ENCODE measurements at places on chromosomes 1 and 21.

DNA sequence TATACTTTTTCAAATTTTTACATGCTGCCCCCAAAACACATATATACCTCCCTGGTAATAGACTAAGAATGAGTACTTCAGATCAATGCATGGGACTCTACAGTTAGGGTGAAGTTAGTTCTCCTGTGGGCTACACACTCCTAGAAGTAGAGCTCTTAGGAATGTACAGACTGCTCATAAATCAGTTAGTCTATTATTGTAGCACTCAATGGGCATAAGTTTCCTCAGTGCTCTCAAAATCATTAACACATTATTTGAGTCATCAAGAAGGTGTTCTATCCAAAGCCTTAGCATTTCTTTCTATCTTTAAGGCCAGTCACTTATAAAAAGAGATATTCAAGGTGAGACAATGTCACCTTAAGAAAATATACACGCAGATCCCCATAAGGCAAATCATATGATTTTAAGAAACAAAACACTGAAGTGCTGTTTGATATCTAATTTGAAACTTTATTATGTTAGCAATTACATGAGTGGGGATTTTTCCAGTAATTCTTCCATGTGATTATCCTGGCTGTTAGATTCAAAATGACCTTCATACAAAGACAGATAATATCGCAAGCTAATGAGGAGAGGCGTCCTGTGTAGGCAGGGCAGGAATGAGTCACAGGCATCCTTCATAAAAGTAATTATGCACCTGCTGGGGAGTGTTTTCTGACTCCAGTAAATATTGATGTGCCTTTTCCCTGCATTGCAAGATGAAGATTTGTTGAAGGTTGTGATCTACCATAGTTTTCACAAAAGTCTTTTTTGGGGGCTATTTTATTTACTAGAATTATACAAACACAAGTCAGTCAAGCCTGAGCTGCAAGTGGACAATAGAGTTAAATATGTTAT is 167.2 kb upstream of the ATP1B1 start:
- DNase-seq, result no peak

GRCh38 chr21:40152476-40152875 is 285.2 kb downstream of the PCP4 start:
- DNase-seq, result no peak

DNA sequence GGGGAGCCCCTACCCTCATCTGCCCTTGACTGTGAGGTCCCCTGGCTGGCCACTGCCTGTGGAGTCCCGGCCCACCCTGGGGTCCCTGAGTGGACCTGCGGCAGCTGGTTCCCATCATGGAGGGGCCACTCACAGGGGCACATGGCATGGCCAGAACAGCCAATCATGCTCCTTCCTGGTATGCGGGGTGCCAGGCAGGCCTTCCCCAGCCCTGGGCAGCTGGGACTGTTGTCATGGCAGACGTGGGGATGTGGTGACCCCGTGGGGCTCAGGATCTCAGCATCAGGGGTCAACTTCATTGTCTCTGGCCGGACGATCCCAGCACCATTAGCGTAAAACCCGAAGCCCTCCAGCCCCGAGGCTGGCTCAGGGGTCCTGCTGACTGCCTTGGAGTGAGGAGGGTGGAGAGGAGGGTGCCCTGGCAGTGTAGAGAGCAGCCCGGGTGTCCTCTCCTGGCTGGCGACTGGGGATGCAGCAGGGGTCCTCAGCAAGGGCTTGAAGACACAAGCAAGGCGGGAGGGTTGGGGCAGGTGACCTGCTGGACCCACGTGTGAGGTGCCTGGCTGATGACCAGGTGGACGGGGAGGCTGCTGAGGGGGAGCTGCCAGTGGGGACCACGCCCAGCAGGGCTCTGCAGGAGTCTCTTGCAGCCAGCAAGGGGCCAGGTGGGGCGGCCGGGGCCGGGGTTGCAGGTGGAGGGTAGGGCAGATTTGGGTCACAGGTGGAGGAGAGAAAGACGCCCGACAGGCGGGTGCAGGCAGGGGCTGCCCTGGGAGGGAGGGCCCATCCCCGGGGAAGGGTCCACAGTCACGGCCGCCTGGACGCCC is 45.1 kb downstream of the TRIM11 start:
- DNase-seq, result no peak

- DNase-seq, result no peak
Observed at GRCh38 chr1:208928349-208929010, 655.0 kb upstream of the CAMK1G start.

DNA sequence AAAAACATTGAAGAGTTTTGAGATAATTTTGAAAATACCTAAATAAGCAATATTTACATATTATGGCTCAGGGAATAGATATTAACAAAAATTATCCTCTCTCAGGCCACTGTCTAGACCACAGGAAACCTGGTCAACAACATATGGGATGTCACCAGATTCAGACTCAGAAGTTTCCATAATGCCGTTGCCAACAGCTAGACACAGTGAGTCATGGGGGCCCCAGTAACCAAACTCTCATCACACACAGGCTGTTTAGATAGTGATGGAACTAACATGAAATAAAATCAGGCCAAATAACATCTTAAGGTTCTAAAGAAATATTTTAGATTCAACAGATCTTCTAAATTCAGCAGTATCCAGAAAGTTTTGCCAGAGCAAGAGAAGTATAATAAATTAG is 681.7 kb upstream of the ADAMTS5 start:
- no peak for DNase-seq

DNA sequence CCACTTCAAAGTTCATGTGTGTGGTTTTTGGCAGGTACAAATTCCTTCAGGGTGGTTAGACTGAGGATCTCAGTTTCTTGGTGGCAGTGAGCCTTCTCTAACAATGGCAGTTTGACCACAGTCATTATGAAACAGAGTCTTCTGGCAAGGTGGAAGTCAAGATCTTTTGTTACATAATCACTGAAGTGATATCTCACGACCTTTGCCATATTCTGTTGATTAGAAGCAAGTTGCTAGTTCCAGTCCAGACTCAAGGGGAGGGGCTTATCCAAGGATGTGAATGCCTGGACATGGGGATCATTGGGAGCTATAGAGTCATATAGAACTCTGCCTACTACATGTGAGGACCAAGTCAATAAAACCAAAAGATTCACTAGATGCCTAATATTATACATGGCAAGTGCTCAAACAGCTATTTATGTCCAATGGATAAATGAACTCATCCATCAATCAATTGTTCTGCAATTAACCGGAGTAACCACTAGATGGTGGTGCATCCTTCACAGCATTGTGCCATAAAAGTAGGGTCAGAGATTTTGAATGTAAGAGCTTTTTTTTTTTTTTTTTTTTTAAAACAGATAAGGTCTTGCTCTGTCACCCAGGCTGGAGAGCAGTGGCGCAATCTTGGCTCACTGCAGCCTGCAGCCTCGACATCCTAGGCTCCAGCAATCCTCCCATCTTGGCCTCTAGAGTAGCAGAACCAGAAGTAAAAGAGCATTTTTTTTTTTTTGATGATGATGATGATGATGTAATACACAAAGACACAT is 131.9 kb downstream of the CRB1 start:
- peak; percentile 57 for DNase-seq

GRCh38 chr1:26848941-26849774 is 13.8 kb upstream of the SFN start:
- no peak for DNase-seq

- no peak for DNase-seq
Observed at GRCh38 chr1:225950905-225951497, 10.0 kb upstream of the LEFTY2 start.

DNA sequence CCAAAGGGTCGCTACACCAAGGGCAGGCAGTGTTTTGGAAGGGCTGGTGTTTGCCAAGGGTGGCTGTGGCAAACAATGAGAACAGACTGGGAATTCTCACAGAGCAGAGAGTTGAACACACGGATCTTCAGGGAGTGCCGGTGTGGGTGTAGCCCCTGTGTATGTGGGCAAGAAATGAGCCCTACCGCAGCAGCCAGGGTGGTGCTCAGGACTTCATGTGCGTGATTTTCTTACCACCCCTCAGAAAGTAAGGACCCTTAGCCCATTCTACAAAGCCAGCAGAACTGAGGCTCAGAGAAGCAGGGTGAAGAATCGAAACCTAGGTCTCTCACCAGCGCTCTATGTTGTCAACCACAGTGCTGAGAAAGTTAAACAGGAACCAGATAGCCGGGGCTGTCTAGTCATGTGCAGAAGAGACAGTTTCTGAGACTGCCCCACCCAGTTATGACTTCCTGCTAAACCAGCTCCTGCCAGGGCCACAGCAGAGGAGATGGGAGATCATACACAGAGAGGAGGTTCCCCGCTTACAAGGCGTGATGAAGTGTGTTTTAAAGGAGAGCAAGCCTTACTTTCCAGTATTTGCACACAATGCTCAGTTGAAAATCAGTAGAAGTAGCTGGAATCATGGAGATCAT is 21.9 kb upstream of the MORC3 start:
- DNase-seq, result no peak
